ENCODE measurements at places on chromosomes 4 and X.

- no peak for DNase-seq
Measured at GRCh38 chr4:78525559-78525958, 26.0 kb upstream of the ANXA3 start.

DNA sequence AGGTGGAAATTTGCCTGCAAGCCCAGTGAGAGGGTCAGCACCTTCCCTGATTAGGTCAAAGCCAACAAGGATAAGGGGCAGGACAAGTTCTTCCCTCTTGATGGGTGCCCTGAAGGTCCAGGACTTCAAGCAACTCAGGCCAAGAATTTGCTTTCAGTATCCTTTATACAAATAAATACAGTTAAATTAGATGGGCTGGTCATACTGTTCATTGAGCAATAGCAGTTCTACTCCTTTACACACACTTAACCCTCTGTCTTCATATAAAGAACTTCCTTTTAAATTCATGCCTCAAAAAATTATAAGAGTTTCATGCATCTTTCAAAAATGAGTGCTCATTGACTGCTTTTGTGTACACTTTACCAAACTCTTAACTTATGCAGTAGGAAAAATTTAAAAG lies 392.0 kb downstream of the SPRY1 start:
- DNase-seq = no peak

DNA sequence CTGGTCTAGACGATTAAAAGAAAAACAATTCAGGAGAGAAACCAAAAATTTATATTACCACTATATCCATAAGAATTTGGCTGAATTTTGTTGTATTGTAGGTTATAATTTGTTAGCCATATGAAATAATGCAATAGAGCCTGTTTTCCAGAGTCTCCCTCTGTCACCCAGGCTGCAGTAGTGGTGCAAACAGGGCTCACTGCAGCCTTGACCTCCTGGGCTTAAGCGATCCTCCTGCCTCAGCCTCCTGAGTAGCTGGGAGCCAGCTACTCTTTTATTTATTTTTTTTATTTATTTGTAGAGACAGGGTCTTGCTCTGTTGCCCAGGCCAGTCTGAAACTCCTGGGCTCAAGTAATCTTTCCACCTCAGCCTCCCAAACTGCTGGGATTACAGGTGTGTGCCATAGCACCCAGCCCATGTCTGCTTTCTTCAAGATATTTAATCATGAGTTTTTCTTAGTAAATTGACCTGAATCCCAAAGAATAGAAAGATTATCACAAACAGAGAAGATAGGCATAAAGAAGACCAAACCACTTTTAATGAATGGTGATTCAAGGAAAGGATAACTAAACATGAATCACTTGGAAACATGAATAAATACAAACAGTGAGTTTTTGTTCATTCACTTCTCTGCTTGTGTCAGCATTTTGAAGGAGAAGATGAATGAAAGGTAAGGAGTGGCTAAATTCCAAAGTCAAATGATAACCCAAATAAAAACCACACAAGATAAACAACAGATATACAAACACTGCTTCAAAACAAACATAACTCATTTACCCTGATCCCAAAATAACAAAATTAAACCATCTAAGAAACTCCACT lies 82.1 kb downstream of the PPP3CA start:
- DNase-seq = no peak

- no peak for DNase-seq
Measured at GRCh38 chr4:89284828-89285227, 22.8 kb downstream of the GPRIN3 start.

GRCh38 chr4:168503652-168504362 lies 7.0 kb downstream of the PALLD start:
- DNase-seq = no peak

GRCh38 chrX:84187533-84188319 lies at the start of gene RPS6KA6:
TSS of gene RPS6KA6 (minus strand) at chrX:84188199. CDS start at chrX:84187899, 300 bp downstream.
- DNase-seq = no peak

GRCh38 chr4:111847296-111848008 lies 297.8 kb upstream of the FAM241A start:
- DNase-seq = no peak
